ENCODE measurements at places on chromosomes 16 and 17. TPM values are rescaled to one million over a fixed set of nuclear protein-coding genes. Genes with fewer than 3 reads are reported as not detected.

DNA sequence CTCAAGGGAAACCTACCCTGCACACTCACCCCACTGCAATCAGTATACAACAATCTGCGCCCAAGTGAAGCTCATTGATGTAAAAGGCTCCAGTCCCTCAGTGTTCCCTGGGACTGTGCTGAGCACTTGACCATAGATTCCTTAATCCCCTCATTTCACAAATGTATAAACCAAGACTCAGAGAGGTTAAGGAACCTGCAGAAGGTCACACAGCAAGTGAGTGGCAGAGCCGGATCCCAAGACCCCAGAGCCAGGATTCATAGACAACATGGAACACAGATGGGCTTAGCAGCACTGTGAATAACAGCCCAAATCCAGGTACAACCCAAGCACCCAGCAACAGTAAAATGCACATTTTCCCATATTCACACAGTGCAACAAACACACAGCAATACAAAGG lies 225.7 kb downstream of the C16orf78 start:
- H3K4me1 ChIP-seq = peaks cover 45% of the 10 kb centered on the region
- no peak for DNase-seq
- H3K27ac ChIP-seq = no peak overlapping the region
- no peaks in the 10 kb centered on the region for H3K27me3 ChIP-seq
- no peak overlapping the region for H3K4me3 ChIP-seq

DNA sequence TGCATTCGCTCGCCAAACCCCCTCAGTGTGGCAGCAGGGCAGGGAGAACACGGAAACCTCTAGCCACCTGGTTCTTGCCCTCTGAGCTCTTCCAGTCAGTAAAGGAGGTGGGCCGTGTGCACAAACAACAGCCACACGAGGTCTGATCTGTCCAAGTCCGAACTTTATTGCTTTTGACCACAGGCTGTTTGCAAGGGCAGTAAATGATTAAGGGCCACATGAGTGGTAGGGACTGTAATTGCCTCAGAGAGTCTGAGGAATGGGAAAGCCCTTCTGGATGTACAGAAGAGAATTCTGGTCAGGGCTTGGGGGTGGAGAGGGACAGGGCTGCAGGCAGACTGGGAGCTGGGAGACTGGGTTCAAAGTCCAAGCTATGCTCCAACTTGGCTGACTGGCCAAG lies 75.7 kb upstream of the LHX1 start:
- H3K27me3 ChIP-seq = no peaks in the 10 kb centered on the region
- no peak overlapping the region for H3K4me3 ChIP-seq
- no peaks in the 10 kb centered on the region for H3K4me1 ChIP-seq
- no peak for DNase-seq

- H3K27me3 ChIP-seq = no peaks in the 10 kb centered on the region
- no peak for DNase-seq
- no peak overlapping the region for H3K27ac ChIP-seq
Measured at GRCh38 chr17:30580916-30581315, 103.7 kb downstream of the GOSR1 start.

MMP15 gene
- total RNA-seq = 25.8 TPM

ODAD4 gene
- 5.2 TPM for total RNA-seq
